Endodermal cell (in vitro differentiated cells): ENCODE measurements at places on chromosomes 7 and 10. TPM values are rescaled to one million over a fixed set of nuclear protein-coding genes. Genes with fewer than 3 reads are reported as not detected.

Gene PRSS1
- total RNA-seq: 8.8 to 11.0 TPM (median 9.5 TPM) in 3 replicates

Gene PAPSS2
- total RNA-seq: 15.1 to 43.2 TPM (median 15.7 TPM) in 3 replicates

Gene MSS51
- total RNA-seq: 1.3 to 3.9 TPM (median 3.7 TPM) in 3 replicates

Gene MCM10
- 13.1 to 54.0 TPM (median 44.8 TPM) in 3 replicates for total RNA-seq

Gene IKZF5
- 10.3 to 13.1 TPM (median 12.8 TPM) in 3 replicates for total RNA-seq

- no peak for DNase-seq
Measured at GRCh38 chr7:15937571-15937970, 251.1 kb upstream of the MEOX2 start.

DNA sequence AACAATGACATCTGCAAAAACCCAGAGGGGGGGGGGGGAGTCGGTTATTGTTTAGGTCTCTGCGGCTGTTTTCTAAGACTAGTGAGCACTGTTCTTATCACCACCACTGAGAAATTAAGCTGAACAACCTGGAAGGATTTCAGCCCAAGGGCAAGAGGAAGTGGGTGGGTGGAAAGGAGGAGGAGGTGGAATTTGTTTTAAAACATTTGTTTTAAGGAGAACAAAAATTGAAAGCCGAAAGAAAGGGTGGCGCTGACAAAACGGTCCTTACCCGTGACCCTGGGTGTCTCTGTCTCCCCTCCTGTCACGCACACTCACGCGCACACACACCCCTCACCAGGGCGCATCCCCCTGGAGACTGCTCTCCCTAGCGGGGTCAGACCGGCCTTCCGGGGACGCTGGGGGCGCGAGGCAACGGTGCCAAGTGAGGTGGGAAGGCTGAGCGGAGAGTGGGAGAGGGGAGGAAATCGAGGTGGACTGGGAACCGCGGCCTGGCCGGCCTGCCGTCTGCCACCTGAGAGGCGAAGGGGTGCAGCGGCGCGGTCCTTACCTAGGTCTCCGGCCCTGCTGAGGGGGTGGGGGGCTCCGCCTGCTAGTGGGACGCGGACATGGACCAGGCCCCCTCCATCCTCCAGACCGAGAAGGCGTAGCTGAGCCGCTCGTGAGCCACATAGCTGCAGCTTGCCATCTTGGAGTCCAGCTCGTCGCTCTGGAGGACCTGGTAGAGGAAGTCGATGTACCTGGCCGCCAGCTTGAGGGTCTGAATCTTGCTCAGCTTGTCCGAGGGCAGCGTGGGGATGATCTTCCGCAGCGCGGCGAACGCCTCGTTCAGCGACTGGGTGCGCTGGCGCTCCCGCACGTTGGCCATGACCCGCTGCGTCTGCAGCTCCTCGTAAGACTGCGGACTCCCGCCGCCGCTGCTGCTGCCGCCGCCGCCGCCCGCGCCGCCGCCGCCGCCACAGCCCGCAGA, 1.0 kb downstream of the TWIST1 start:
- peak; percentile 85 for DNase-seq

GRCh38 chr7:155423337-155424285, 34.3 kb upstream of the EN2 start:
- no peak for DNase-seq

- DNase-seq: no peak
Measured at GRCh38 chr10:81903472-81903871, 28.5 kb downstream of the NRG3 start.

GRCh38 chr7:38880454-38880853, 28.5 kb downstream of the VPS41 start:
- DNase-seq: no peak

DNA sequence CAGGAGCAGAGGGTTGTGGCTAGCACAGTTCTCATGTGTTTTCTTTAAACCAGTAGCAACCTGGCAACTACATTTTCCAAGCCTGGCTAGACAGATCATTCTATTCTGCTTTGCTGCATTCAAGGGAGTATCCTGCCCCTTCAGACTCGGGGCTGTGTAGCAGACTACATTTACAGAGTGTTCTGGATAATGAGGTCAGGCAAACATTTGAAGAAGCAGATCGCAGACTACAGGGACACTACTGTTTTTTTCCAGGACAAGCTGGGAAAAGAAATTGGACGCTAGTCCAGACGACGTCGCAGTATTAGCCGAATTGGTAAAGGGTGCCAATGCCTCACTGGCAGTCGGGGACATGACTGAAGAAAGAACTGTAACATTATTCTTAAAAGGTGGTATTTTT, 61.0 kb upstream of the PAPSS2 start:
- no peak for DNase-seq

- no peak for DNase-seq
Measured at GRCh38 chr7:134403062-134403461, 55.8 kb downstream of the AKR1B1 start.

- no peak for DNase-seq
Measured at GRCh38 chr7:40177071-40177470, 42.3 kb downstream of the SUGCT start.

- no peak for DNase-seq
Measured at GRCh38 chr7:21526007-21526406, 16.8 kb upstream of the DNAH11 start.

- no peak for DNase-seq
Measured at GRCh38 chr7:18499407-18500177, 4.0 kb downstream of the HDAC9 start.

- DNase-seq: no peak
Measured at GRCh38 chr7:103598326-103598905, 152.4 kb upstream of the SLC26A5 start.

GRCh38 chr10:811379-812175, 119.9 kb downstream of the LARP4B start:
- no peak for DNase-seq

DNA sequence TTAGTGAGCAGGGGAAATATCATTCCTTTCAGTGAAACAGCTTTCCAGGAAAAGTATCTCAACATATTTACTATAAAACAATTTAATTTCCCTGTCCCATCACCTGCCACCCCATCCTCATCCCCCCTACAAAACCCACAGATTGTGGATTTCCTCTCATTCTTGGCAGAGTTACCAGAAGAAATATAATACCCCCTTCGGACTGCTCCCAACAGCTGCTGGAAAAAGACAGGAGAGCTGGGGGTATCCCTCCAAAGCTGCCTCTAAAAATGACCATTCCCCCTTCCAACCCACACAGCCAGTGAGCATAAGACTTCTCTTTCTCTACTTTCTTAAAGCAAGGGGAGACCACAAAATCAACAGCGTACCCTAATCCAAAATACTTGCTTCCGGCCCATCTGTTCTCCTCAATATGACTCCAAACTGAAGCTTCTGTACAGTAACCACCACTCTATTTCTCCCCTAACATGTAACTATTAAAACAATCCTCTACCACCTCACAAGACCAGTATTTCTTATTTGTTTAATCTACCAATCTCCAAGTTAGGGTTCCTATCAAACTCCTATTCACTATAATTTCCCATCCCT, 7.8 kb downstream of the FBXW4 start:
- DNase-seq: no peak

DNA sequence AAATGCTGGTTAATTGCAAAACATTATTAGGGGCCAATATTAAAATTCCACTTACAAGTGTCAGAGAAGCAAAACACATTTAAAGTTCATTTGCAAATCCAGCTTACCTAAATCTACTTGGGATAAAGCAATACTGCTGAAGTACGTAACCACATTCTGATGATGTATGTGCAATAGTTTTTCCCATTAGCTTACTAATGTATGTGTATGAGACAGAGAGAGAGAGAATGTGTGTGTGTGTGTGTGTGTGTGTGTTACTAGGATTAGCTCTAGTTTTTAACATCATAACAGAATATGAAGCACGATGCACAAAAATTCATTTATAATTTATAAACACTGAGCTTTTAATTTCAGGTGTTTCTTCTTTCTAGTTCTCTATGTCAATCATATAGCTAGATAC, 1074.2 kb upstream of the C7orf33 start:
- DNase-seq: no peak

DNA sequence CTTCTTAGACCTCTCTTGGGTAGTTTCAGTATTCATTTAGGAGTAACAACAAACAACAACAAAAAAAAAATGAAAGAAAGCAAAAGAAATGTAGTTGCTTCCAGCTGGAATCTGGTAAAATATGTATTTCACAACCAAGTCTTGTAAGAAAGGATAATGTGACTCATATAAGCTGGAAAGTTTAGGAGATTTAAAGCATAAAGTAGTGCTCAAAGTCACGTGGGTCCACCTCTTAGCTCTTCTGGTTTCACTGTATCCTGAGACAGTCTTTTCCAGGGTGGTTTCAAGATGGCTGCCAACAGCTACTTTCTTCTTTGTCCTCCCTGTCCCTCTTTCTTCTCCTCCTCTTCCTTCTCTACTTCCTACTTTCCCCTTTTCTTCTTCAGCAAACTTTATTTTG, 69.5 kb upstream of the CDK13 start:
- no peak for DNase-seq
